ENCODE measurements at places on chromosomes 6 and 20. TPM values are rescaled to one million over a fixed set of nuclear protein-coding genes. Genes with fewer than 3 reads are reported as not detected.

FIG4 gene
- 25.5 TPM for total RNA-seq

TFB1M gene
- total RNA-seq: 19.5 TPM

SYNDIG1 gene
- total RNA-seq: 10.7 TPM

ROS1 gene
- 0.23 TPM for total RNA-seq

RPS6KA2 gene
- 33.5 TPM for total RNA-seq

GSTA3 gene
- not detected for total RNA-seq

KIF13A gene
- total RNA-seq: 58.3 TPM

FAM83B gene
- total RNA-seq: 13.4 TPM

PACRG gene
- 13.3 TPM for total RNA-seq

SHLD1 gene
- 8.8 TPM for total RNA-seq

KIAA0408 gene
- total RNA-seq: 5.1 TPM

SYCP2L gene
- 3.7 TPM for total RNA-seq
